H9 (cell line): ENCODE measurements at places on chromosomes 13 and 19.
A peak's percentile ranks its signal among the peaks of the same experiment; 100 is the strongest.

- no peak for DNase-seq
Measured at GRCh38 chr13:91356919-91357612, 9.6 kb downstream of the MIR17HG start.

GRCh38 chr19:30317403-30317802 lies 54.8 kb upstream of the ZNF536 start:
- peak; percentile 12 for DNase-seq

- no peak for DNase-seq
Measured at GRCh38 chr13:50291611-50292010, 276.4 kb downstream of the KCNRG start.

DNA sequence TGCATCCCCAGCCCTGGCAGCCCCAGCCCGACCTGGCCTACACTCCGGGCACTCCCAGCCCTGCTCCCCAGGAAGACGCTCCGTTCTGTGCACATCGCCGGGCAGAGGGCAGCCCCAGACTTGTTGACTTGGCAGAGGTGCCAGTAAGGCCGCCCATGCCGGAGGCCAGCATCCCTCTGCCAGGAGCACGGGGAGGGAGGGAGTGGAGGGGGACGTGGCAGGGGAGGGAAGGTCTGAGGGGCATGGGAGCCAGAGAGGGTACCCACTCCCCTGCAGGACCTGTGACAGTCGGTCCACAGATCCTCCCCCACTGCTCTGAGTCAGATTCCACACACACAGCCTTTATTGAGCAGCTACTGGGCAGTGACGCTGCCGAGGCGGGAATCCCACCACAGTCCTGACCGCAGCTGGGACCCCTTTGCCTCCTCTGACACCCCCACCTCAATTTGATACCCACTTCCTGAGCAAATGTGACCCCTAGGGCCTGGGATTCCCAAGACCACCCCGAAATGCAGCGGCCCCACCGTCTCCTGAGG lies 1.9 kb upstream of the NKPD1 start:
- no peak for DNase-seq

DNA sequence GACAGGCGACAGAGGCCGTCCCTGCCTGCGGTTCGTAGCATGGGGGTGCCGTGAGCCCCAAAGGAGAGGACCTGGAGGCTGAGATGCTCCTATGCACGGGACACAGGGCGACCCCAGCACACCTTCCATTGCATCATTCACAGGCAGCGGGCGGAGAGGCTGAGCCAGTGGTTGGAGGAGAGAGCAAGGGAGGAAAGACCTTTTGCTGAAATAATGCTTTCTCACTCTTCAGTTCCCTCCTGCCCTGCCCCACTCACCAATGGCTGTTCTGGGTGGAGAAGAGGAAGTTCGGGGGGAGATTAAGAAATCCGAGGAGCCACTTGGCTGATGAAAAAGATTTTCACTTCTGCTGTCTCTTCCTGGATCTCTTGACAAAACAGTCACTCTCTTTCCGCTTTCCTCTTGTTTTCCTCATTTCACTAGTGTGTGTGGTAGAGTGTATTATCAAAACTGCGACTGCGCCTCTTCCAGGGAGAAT lies at the start of gene NLRP12:
Gene NLRP12, minus strand, starts transcription at position 181 of the 478 bp plus-strand sequence. Its CDS starts 140 bp downstream, at position 41.
- no peak for DNase-seq

DNA sequence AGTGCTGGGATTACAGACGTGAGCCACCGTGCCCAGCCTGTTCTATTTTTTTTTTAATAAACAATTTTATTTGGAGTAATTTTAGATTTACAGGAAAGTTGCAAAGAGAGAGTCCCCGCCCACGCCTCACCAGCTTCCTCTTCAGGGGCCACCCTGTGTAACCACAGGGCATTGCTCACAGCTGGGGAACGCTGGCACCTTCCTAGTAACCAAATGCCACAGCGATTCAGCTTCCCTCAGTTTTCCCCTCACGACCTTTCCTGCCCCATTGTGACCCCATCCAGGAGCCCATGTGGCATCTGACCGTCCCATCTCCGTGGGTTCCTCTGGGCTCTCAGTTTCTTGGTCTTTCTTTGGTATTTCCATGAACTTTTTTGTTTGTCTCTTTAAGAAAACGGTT lies 83.9 kb downstream of the GNG7 start:
- DNase-seq, result no peak

DNA sequence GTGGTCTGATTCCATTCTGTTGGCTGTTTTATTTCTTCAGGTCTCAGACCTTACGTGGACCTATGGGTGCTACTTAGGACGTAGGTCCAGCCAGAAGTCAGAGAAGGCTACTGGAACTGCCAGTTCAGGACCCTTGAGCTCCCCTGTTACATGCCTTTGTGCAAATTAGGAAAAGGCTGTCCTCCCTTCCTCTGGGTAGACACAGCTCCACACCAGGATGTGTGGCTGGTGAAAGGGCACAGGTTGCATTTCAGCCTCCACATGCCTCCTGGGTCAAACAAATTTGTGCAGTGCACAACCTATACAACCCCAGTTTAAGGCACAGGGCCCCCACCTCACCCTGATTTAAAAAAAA lies 43.9 kb upstream of the MAP3K10 start:
- no peak for DNase-seq

DNA sequence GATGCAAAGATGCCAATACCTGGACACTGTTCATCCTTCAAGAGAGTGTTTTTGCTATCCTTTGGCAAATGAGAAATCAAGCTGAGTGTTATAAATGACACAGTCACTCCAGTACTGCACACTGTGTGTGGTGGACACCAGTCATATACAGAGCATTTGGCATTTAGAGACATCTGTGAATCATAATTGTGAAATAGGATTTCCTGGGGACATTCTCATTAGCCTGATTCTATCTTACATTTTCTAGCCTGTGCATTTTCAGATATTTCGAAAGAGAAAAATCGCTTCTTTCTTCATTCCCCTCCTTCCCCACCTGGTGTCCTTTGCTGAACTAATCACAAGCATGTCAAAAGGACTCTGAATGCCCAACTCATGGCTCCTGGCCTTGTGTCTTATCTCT lies 781.0 kb upstream of the ARGLU1 start:
- DNase-seq, result no peak

DNA sequence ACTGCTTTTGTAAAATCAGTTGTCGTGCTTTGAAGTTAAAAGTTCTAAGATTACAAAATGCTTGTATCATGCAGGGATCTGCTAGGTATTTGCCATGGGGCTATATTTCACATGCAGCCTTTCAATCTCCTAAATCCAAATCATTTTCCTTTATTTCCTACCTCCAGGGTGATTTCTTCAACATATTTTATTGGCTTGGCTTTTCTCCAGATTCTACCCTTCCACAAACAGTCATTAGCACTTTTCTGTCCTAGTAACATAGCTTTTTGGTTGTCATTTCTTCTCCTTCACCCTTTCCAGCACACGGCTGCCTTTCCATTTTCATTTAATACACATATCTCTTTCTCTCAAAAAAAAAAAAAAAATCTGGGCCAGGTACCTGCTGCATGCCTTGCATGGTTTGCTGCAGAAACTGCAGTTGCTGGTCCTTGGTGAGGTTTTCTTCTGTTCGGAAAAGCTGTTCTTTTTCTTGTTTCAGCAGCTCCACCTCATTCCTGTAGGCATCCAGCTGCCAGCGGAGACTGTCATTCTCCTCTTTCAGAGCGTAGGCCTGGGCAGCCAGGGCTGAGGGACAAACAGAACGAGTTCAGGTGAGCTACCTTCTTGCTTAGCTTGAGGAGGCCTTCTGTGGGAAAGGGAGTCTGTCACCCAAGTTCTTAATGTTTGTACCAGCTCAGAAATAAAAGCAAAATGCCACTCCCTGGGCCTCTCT lies 274.7 kb downstream of the DNAJC15 start:
- DNase-seq, result no peak

GRCh38 chr19:9721861-9722260 lies 46.7 kb downstream of the ZNF846 start:
- DNase-seq, result peak; percentile 26

DNA sequence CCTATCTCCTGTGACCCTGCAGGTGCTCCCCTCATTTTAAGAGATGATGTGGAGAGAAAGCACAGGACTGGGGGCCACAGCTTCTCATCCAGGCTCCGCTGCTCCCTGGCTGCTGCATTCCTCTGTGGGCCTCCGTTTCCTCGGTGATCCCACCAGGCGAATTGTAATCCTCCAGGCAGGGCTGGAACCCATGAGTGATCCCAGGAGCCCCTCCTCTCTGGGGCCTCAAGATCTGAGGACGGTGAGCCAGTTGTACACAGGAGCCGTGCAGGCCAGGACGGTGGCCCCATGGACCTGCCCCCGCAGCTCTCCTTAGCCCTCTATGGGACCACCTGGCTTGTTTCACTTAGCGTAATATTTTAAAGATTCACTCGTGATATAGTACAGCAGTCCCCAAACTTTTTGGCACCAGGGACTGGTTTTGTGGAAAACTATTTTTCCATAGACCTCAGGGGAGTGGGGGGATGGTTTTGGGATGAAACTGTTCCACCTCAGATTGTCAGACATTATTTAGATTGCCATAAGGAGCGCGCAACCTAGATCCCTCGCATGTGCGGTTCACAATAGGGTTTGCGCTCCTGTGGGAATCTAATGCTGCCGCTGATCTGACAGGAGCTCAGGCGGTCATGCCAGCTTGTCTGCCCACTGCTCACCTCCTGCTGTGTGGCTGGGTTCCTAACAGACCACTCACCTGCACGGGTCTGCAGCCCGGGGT lies 5.6 kb downstream of the FFAR3 start:
- DNase-seq, result no peak

- DNase-seq, result peak; percentile 61
Measured at GRCh38 chr13:55000043-55000442, 1971.4 kb downstream of the OLFM4 start.

DNA sequence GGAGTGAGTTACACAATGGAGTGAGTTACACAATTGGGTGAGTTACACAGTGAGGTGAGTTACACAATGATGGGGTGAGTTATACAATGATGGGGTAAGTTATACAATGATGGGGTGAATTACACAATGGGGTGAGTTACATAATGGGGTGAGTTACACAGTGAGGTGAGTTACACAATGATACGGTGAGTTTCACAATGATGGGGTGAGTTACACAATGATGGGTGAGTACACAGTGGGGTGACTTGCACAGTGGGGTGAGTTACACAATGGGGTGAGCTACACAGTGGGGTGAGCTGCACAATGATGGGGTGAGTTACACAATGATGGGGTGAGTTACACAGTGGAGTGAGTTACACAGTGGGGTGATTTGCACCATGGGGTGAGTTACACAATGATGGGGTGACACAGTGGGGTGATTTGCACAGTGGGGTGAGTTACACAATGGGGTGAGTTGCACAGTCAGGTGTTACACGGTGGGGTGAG lies 52.5 kb upstream of the GAS6 start:
- peak; percentile 12 for DNase-seq

DNA sequence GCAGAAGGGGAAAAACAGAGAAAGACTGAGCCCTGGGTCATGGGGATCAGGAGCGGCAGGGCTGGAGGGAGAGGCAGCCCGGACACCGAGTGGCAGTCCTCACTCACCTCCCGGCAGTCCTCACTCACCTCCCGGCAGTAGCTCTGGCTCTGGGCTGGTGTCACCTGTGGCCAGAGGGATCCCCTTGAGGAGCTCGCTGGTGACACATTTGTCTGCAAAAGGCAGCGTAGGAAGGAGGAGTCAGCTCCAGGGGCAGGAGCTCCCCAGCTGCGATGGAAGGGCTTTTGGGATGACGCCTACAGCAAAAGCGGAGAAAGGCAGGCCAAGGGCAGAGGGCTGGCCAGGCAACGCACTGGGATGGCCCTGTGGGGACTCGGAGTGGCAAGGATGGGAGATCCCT lies 739 bp downstream of the EIF3G start:
- DNase-seq, result no peak

DNA sequence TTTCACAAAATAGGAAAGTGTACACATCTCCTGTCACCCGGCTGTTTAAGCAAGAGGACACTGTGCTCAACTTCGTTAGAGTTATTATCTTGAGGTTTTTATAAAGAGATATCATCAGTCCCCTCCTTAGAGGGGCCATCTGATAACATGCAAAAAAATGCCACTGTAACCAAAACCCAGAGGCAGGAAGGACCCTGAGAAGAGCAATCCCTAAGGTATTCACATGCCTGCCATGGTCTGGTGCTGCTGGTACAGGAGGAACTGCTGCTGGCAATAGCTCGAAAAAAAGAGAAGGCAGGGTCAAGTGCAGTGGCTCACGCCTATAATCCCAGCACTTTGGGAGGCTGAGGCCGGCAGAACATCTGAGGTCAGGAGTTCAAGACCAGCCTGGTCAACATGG lies 12.8 kb upstream of the CEACAM3 start:
- DNase-seq, result no peak

DNA sequence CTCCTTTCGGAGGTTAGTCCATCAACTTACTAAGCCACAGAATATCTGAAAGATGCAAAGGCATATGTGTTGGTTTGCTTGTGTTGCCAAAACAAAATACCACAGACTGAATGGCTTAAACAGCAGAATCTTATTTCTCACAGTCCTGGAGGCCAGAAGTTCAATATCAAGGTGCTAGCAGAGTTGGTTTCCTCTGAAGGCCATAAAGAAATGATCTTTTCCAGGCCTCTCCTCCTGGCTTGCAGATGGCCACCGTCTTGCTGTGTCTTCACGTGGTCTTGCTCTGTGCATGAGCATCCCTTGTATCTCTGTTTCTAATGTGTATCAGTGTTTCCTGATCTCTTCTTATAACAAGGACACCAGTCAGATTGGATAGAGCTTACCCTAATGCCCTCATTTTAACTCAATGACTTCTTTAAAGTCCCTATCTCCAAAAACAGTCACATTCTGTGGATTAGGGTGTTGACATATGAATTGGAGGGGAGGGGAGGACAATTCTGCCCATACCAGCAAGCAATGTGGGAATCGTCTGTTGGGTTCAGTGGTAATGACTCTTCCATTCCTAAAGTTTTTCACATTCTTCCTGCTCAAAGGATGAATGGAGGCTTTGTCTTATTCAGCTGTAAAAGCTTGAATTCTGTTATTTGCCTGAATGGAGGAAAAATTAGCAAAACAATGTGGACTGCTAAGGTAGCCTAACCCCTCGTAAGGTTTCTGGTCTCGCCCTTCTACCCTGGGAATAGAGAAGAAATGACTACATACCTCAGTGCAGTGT lies 715.7 kb downstream of the DIAPH3 start:
- peak; percentile 73 for DNase-seq

GRCh38 chr19:15782211-15782610 lies 5.2 kb upstream of the OR10H5 start:
- no peak for DNase-seq

- no peak for DNase-seq
Measured at GRCh38 chr13:35598790-35599369, 122.4 kb upstream of the MAB21L1 start.

- DNase-seq, result no peak
Measured at GRCh38 chr13:33176526-33176925, 109.0 kb downstream of the STARD13 start.

- peak; percentile 11 for DNase-seq
Measured at GRCh38 chr19:30878495-30878894, 470.7 kb downstream of the TSHZ3 start.

GRCh38 chr13:43797869-43798268 lies 11.1 kb upstream of the ENOX1 start:
- no peak for DNase-seq
